ENCODE measurements at places on chromosomes 1 and 21.

DNA sequence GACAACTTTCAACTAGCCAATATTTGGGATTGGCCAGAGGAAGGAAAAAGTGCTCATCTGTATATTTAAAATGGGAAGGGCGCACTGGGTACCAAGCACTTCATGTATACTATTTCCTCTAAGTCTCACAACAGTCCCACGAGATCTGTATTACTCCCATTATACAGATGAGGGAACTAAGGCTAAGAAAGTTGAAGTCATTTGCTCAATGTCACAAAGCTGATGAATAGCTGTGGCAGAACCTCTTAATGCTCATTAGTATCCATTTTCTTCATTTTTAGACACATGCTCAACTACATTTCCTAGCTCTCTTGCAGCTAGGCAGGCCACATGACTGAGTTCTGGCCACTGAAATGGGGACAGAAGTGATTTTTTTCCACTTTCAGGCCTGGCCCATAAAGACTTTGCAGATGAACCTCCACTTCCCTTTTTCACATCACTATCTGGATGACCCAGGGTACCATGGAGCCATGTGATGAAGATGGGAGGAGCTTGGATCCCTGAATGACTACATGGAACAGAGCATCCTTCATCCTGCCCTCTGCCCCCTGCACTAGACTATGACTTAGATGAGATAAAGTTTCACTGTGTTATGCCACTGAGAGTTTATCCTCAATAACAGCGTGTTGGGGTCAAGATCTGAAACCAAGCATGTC is 31.8 kb downstream of the ATF3 start:
- no peak for DNase-seq

DNA sequence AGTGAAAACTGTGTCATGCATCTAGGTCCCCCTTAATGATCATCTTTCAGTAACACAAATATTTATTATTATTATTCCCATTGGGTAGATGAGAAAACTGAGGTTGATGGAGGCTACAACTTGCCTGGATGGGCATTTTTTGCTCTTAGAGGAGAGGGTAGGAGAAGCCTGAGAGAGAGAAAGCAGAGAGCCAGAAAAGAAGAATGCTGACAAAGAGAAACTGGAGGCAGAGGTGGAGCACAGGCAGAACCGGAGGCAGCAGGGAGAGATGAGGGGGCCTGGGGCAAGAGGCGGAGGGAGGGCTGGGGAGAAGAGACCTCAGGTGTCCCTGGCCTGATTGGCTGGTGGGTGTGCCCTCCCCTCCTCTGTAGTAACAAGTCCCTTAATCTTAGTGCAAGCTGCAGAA is 4.1 kb downstream of the BLACAT1 start:
- DNase-seq = no peak

- no peak for DNase-seq
Observed at GRCh38 chr21:17636711-17637110, 24.0 kb upstream of the BTG3 start.

- no peak for DNase-seq
Observed at GRCh38 chr1:223150443-223150842, 7.4 kb upstream of the TLR5 start.

DNA sequence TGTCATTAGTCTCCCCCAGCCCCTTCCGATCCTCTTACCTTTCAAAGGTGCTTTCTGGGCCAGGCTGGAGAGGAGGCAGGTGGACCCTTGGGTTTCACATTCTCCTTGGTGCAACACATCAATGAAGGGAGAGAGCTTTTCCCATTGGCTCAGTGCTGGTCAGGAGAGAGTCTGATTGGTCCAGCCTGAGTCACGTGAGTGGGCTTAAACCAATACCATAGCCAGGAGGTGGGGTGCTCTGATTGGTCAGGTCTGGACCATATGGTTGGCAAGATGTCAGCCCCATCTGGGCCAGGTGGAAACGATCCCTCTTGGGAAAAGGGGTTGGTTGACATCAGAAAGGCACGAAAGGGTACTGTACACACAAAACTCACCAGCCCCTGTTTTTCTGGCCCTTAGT is 44.8 kb upstream of the ABCG1 start:
- DNase-seq = no peak

GRCh38 chr1:103516693-103517092 is 8.8 kb upstream of the RNPC3 start:
- DNase-seq = no peak

DNA sequence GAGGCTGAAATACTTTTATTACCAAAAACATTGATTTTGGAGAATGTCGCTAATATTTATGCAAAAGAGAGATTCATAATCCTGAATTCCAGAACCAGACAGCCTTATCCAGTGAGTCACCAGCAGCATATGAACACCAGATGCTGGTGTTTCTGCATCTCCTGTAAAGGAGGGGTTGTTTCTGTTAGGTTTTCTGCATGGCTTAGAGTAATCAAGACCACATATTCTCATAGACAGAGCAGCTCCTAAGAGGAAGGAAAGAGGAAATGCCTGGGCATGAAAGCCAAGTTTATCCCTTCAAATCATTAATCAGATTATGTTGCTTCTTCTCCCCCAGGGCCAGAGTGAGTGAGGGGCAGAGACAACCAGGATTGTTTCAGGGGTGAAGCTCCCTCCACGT is 86.2 kb downstream of the NGF start:
- DNase-seq = no peak

GRCh38 chr1:154861607-154862094 is 8.4 kb downstream of the KCNN3 start:
- no peak for DNase-seq

DNA sequence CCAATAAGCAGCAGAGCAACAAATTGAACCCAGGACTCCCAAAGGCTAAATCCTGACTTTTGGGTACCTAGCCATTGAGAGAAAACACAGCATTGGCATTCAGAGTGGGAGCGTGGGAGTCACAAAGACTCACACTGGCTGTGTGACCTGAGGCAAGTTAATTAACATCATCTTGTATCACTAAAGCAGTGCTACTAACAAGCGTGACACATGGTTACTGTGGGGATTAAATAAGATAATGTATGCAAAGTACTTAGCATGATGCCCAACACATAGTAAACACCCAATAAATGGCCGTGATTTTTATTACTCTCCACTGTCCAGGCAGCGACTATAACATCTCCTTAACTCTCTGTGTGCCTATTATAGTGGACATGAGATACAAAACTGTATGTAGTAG is 73.3 kb downstream of the CD34 start:
- no peak for DNase-seq

- DNase-seq = no peak
Observed at GRCh38 chr21:37266515-37267221, 466 bp downstream of the VPS26C start.

- no peak for DNase-seq
Observed at GRCh38 chr21:15289896-15290841, 225.4 kb upstream of the NRIP1 start.

- no peak for DNase-seq
Observed at GRCh38 chr1:184143449-184143848, 91.9 kb downstream of the TSEN15 start.

GRCh38 chr1:29237852-29238619 is 1.7 kb downstream of the PTPRU start:
- DNase-seq = no peak

DNA sequence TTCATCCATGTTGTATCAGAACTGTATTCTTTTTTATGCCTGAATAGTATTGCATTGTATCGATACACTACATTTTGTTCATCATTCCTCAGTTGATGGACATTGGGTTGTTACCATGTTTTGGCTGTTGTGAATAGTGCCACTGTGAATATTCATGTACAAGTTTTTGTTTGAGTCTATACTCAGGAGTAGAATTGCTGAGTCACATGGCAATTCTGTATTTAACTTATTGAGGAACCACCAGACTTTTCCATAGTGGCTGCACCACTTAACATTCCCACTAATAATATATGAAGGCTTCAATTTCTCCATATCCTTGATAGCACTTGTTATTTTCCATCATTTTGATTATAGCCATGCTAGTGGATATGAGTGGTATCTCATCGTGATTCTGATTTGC is 56.2 kb downstream of the ALG6 start:
- no peak for DNase-seq

DNA sequence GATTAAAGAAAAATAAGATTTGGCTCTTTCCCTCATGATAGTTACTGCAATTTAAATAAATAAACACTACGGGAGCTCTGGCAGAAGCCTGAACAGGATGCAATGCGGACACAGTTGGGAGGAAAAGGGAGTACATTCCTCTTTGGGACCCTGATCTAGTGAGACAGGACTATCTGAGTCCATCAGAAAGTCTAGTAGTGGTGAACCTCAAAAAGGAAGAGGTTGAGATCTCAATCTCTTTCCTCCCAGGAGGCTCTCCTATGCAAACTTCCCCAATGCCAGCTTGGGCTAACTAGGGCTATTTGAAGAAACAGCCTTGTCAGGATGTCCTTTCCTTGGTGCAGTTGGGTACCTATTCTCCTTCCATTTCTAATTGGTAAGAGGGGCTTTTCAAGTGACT is 4.9 kb upstream of the ABCD3 start:
- DNase-seq = no peak

DNA sequence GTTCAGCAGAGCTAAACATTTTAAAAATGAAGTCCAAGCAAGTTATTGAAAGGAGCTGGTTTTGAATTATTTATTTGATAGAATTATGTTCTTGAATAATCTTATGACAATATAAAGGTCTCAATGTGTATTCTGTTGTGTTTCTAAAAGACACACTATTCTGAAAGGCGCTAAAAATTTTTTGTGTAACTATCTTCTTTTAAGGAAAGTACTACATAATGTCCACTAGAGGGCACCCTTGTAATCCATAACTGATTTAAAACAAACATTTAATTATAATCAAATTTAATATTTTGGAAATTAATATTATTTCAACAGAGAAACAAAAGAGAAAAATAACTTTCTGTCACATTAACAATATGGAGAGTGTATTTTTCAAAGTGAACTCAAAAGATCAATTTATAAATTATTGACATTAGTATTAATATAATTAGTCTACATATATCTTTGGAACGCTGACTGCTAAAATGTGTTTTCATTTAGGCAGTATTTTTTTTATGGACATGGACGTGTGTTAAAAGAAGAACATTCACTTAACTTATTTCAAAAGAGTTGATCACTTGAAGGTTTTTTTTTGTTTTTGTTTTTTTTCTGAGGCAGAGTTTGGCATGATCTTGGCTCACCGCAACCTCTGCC is 248.4 kb downstream of the DENND1B start:
- DNase-seq = no peak

DNA sequence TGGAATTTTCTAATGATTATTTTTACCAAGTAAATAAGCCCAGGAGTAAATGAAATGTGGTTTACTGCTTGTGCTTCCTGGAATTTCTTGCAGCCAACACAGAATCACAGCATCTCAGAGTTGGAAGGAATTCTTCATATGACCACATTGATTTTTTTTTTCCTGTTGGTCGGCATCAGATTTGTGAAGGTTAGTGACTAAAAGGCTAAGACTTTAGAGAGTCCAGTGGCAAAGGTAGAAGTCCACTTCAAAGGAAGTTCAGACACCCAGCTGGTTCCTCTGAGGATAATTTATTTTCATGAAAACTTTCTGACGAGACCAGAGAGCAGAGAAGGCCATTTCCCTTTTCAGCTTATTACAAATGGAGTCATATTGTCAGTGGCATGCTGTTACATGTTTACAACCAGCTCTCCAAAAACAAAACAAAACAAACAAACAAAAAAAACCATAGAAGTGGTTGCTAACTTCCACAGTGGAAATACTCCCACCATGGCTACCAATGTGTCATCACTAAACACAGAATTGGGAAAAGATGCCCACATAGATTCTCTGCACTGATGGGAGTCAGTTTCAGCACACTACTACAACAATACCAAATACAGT is 77.2 kb upstream of the CDC42BPA start:
- no peak for DNase-seq

GRCh38 chr1:107436552-107437241 is 295.9 kb downstream of the NTNG1 start:
- DNase-seq = no peak

DNA sequence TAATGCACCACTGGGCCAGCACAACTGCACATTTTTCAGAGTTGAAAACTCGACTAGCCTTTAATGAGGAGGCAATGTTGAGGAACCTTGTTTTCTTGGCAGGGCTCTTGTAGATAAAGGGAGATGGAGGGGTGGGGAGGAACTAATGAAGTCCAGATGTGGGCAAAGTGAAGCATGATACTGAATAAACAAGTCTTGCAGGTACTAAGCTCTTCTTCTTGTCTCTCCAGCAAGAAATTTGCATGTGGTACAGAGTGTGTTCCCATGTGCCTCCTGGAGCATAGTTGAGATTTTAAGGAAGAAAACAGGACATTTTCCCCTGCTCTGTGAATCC is 47.0 kb downstream of the PLPP3 start:
- DNase-seq = no peak

- no peak for DNase-seq
Observed at GRCh38 chr1:90143591-90143990, 148.7 kb downstream of the ZNF326 start.

DNA sequence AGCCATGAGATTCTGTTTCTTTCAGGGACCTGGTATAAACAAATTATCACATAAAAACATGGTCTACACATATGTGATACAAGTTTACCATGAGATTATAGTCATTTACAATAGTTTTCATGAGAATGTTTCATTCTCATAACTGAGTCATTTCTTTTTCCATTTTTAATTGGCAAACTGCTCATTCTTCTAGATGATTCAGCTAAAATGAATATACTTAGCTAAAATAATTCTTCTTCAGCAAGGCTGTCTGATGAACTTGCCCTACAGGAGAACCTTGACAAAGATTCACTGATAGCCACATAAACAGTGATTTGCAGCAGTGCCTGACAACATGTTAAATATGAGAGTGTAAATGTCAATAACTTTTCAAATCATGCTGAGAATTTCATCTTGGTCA is 253.2 kb downstream of the FMN2 start:
- DNase-seq = no peak

DNA sequence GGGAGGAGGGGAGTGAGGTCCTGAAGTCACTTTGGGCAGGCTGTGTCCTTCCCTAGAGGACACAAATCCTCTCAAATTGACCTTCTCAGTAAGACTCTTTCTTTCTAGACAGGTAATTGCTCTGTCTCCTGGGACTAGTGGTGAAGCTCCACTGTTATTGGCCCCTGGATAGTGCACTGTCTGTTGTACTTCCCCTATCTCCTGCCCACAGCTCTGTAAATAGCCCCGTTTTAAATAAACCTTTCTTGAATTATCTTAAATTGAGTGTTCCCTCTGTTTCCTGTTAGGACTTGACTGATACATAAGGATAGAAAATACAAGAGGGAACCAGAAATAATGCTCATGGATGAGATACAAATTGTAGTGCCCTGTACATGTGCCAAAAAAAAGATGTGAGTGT is 229.5 kb upstream of the USP24 start:
- no peak for DNase-seq

DNA sequence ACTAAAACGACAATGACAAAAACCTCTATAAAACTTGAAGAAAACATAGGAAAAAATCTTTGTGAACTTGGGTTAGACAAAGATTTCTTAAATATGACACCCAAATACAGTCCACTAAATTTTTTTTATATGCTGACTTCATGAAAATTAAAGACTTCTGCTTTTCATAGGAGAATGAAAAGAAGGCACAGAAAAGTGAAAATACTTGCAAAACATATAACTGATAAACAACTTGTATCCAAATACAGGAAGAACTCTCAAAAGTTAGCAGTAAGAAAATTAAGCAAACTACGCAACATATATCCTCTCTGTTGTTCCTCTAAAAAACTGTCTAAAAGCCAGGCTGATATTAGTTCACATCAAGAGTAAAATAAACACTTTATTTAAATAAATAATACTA is 53.6 kb downstream of the KIFAP3 start:
- DNase-seq = no peak

GRCh38 chr1:224700918-224701531 is 84.9 kb downstream of the CNIH3 start:
- no peak for DNase-seq

GRCh38 chr1:109011335-109011734 is 30.6 kb downstream of the WDR47 start:
- DNase-seq = no peak

Measured in activated CD8-positive, alpha-beta memory T cell treated with anti-CD3 and anti-CD28 coated beads for 1 hour (primary cell).